ENCODE measurements at places on chromosomes 2 and 18.

DNA sequence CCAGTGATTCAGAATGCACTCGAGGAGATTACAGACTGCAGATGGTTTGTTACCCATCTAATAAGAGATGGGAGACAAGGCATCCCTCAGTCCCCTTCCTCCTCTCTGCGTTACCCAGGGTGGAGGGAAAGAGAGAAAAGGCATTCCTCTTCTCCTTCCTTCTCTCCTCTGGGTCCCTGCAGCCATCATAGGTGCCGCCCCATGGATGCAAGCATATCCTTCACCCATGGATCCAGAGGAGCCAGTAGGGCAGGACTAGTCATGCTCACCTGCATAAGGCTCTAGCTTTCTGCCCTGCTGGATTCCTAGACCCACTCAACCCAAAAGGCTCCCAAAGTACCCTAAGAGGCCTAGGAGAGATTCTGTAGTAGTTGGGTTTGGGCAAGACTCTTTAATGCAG, 20.4 kb downstream of the CMPK2 start:
- no peak for DNase-seq

- no peak for DNase-seq
Observed at GRCh38 chr2:144424559-144425240, 95.2 kb downstream of the ZEB2 start.

DNA sequence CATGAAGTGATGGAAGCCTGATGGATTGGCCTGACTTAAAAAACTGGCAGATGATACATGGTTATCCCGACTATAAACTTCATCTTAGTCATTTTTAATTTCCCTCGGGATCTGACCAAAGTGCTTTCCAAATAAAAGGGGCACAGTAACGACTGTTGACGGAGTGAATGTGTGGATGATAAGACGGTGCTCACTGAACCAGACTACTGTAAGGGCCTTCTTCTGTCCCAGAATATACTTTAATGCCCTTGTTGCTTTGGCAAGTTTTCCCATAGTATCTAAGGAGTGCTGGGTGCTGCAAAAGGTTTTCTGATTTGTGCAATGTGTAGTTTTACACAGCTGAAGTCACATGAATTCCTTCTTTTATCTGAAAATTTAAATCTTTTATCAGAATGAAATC, 373.5 kb downstream of the DSEL start:
- no peak for DNase-seq

- DNase-seq, result peak; percentile 32
Observed at GRCh38 chr18:28961669-28962228, 784.8 kb upstream of the CDH2 start.

DNA sequence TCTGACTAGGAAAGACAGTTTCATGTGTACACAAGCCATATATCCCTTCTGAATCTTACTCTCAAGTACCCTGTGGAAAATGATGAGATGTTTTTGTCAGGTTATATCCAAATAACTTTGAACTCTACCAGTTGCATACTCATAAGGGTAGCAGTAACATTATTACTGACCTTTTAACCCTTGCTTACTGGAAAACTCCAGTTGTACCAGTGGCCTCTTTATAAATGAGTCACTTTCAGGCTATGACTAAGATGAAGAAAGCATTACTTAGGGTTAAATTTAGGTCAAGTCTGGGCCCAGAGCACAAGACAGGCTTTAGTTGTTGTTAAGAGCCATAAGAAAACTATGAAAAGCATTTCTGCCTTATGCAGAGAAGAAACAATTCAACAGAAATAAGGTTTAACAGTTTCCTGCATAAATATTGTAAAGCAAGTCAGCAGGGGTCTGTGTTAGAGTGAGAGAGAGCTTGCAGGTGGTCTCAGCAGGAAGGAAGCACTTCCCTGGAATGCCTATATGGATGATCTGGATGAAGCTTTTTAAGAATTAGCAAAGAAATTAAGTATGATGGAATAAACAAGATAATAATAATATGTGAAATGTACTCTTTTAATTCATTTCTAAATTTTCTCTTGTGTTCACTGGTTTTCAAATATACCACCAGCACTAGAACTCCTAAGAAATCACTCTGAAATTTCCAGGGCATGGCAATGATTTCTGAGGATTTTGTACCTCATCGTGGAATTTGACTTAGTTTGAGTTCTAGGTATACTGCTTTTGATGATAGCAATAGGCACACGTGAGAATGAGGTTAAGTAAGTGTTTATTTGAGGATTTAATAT, 126.6 kb downstream of the UBE2E3 start:
- DNase-seq, result no peak
